Activated T-helper 1 cell treated with anti-CD3 and anti-CD28 coated beads, Interleukin-2, amount 50 U/mL, for 16 hours (primary cell): ENCODE measurements at places on chromosomes 3 and 15.
A peak's percentile ranks its signal among the peaks of the same experiment; 100 is the strongest.

DNA sequence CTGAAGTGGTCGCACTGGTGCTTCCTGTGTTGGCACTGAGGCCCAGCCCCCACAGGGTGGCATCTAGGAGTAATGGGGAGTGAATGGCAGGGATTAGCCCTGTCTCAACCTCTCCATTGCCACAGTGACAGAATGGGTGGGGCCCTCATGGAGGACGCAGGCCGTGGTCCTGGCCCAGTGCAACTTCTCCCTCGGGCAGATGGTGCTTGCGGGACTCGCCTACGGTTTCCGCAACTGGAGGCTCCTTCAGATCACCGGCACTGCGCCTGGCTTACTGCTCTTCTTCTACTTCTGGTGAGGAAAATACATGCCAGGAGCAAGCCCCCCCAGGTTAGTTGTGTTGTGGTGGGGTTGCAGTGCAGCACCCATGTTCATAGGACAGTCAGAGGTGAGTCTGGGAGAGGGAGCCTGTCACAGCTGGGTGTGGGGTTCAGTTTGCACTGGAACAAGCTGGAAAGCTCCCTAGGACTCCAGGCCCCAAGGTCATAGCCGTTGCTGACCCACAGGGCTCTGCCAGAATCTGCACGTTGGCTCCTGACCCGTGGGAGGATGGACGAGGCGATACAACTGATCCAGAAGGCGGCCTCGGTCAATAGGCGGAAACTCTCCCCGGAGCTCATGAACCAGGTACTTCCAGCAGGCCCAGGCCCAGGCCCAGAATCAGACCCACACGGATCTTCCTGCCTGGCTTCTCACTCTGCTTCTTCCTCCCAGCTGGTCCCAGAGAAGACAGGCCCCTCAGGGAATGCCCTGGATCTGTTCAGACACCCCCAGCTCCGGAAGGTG lies 7.0 kb upstream of the SLC22A14 start:
- DNase-seq = no peak

- no peak for DNase-seq
Observed at GRCh38 chr15:77402740-77403379, 17.0 kb downstream of the PEAK1 start.

- no peak for DNase-seq
Observed at GRCh38 chr3:16309558-16309957, 44.5 kb downstream of the OXNAD1 start.

- DNase-seq = no peak
Observed at GRCh38 chr3:139374099-139374498, 15.3 kb downstream of the COPB2 start.

DNA sequence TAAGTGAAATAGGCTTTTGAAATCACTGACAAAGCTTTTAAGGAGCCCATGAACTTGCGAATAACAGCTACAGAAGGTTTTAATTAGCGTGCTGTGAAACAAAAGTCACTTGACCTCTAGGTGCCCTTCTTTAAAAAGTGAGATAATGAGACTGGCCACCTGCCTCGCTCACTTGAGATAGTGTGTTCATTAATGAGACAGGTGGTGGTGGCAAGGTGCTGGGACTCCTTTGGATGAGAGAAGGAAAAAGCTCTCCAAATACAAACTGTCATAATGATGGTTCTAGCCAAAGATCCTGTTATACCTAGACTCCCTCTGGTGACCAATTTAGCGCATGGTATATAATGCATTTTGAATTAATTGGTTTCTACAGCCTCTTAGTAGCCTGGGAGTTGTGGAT lies 22.7 kb upstream of the IREB2 start:
- no peak for DNase-seq

DNA sequence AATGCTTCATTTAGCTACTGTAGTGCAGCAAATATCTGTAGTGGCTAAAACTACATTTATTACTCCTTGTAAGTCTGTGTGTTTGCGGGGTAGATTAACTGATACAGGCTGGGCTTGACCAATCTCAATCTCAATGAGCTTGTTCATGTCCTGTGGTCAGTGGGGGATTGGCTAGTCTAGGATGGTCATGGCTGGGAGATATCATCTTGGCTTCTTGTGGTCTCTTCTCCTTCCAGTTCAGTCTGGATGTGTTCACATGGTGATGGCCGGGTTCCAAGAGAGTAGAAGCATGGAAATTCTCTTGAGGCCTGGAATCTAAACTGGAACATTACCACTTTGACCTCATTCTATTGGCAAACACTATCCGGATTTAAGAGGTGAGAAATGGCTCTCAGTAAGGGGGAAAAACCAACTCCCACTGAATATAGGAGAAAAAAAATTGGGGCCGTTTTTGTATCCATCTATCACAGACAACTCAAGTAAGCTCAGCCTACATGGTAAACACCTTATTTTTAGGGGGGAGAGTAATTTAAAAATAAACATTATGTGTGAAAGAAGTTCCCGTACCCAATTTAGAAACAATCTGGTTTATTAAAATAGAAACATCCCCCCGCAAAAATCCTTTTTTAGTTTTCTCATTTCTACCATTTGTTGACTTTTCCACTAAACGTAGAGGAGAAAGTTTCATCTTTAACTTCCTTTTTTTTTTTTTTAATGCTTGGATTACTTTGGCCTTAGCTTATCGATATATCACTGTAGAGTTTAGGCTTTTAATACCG lies 284.9 kb upstream of the TBC1D5 start:
- DNase-seq = no peak

GRCh38 chr3:126266291-126266840 lies 86.0 kb upstream of the ALDH1L1 start:
- DNase-seq = no peak

DNA sequence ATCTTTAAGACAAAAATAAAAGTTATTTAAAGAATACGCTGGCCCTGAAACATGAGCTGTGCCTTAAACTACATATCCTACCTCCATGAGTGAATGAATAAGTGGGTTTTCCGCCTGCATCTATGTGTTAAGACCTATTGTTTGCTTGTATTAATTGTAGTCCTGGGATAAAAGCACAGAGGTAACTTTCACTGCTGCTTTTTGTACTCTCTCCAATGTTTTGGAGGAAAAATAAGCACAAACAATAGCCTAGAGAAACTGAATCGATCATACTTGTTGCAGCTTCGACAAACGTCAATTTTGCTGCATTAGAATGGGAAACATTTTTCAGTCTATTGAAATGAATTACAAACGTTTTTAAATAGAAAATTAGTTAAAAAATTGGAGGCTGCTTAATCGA lies 1.3 kb upstream of the CTNNB1 start:
- DNase-seq = no peak

- DNase-seq = no peak
Observed at GRCh38 chr15:98785807-98786621, 137.7 kb downstream of the IGF1R start.

DNA sequence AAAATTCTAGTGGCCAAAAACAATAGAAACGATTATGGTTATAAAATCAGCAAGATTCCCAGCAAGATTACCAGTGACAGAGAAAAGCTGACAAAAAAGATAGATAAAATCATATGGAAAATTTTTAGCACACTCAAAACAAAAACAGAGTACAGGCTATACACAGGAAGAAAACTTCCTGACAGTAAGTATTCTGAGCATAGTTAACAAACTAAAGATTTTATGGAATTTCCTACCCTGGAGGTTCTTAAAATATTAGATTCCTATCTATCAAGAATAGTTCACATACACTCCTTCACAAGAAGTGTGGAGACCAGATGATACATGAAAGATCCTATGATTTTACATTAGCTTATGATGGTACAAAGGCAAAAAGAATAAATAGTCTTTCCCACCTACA lies 50.8 kb downstream of the ZNF148 start:
- DNase-seq = no peak

- DNase-seq = no peak
Observed at GRCh38 chr15:69577397-69577796, 124.8 kb downstream of the RPLP1 start.

DNA sequence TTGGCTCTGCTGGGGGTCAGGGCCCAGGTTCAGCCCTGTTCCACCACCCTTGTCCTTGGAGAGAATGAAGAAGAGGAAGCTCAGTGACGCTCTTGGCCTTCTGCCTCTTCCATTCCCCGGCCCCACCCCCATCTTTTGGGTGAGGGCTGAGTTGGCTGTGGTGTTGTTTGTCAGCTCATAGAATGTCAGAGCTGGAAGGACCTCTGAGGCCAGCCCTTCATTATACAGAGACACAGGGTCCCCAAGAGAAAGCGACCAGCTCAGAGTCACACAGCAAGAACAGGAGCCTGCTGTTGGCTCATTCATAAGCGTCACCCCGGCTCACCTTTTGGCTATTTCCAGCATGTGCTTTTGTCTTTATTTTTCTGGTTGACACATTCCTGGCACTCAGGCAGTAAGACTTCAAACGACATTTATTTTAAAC lies 68.2 kb downstream of the AAGAB start:
- no peak for DNase-seq

DNA sequence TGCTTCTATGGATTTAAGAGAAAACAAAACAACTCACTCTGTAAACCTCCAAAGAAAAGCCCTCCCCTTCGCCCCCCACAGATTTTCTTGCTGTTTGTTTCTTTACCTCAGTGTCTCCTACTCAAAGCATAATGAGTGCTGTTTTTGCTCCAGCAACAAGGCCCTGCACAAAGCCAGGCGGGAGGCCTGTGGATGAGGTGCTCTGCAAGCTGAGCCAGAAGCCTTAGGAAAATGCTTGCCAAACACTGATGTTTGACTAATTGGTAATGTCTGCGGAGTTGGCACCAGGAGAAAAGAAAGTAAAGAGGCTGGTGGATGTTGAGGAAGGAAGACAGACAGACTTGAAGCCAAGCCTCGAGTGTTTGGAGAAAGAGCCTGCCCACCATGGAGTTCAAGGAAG lies 99.7 kb downstream of the RARB start:
- no peak for DNase-seq

GRCh38 chr15:98620020-98620419 lies 28.3 kb upstream of the IGF1R start:
- no peak for DNase-seq

DNA sequence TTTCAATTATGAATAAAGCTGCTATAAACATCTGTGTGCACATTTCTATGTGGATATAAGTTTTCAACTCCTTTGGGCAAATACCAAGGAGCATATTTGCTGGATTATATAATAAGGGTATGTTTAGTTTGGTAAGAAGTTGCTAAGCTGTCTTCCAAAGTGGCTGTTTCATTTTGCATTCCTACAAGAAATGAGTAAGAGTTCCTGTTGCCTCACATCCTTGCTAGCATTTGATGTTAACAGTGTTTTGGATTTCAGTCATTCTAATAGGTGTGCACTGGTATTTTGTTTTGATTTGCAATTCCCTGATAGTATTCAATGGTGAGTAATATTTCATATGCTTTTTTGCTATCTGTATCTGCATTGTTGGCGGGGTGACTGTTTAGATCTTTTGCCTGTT lies 120.7 kb upstream of the MDFIC2 start:
- no peak for DNase-seq

GRCh38 chr15:47987461-47987860 lies 133.3 kb upstream of the SLC24A5 start:
- no peak for DNase-seq

- peak; percentile 22 for DNase-seq
Observed at GRCh38 chr3:10602769-10603768, 97.7 kb upstream of the ATP2B2 start.
